ENCODE measurements at places on chromosomes 5 and 9.

DNA sequence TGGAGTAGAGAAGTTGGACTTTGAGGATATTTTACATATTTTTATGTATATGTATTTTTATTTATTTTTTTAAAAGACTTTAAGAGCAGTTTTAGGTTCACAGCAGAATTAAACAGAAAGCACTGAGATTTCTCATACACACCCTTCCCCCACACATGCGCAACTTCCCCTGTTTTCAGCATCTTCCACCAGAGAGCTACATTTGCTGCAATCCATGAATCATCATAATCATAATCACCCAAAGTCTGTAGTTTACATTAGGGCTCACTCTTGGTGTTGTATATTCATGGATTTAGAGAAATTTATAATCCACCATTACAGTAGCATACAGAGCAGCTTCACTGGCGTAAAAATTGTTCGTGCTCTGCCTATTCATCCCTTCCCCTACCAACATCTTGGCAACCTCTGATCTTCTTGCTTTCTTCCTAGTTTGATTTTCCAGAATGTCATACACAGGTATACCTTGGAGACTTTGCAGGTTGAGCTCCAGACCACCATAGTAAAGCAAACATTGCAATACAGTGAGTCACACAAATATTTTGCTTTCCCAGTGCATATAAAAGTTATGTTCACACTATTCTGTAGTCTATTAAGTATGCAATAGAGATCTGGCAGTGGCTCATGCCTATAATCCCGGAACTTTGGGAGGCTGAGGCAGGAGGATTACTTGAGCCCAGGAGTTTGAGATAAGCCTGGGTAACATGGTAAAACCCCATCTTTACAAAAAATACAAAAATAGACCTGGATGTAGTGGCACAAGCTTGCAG, 9.6 kb upstream of the CCDC171 start:
- no peak for DNase-seq

GRCh38 chr5:127634007-127634406, 14.9 kb upstream of the CTXN3 start:
- no peak for DNase-seq

DNA sequence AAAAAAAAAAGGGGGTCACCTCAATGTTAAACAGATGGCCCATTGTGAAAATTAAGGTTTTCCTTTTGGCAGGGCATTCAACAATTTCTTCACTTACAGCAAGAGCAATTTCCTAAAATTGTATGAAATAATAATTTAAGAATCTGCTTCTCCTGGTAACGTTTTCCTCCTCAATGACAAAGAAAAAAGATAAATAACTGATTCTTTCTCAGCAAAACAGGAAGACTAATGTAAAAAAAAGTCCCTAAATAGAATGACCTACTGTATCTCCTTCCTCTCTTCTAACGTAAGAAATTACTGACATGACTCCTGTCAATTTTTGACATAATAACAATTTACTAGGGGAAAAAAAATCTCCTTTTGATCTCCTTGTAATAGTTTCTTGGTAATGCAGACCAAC, 25.5 kb downstream of the ABHD17B start:
- no peak for DNase-seq

DNA sequence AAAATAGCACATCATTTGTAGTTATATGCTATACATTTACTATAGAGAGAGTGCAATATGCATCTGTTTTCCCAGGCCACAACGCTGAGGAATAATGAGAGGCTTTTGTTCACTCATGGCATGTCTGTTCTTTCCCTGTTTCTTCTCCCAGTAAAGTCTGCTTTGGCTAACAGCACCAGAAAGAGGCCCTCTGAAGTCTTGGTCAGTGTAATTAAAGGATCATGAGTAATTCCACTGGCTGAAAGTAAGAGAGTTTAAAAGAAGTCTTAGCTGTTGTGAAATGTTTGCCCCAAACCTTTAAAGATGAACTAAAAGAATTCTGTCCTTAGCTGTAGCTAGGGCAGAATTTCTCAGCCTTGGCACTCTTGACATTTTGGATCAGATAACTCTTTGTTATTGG, 228.8 kb downstream of the TLE4 start:
- DNase-seq = no peak

DNA sequence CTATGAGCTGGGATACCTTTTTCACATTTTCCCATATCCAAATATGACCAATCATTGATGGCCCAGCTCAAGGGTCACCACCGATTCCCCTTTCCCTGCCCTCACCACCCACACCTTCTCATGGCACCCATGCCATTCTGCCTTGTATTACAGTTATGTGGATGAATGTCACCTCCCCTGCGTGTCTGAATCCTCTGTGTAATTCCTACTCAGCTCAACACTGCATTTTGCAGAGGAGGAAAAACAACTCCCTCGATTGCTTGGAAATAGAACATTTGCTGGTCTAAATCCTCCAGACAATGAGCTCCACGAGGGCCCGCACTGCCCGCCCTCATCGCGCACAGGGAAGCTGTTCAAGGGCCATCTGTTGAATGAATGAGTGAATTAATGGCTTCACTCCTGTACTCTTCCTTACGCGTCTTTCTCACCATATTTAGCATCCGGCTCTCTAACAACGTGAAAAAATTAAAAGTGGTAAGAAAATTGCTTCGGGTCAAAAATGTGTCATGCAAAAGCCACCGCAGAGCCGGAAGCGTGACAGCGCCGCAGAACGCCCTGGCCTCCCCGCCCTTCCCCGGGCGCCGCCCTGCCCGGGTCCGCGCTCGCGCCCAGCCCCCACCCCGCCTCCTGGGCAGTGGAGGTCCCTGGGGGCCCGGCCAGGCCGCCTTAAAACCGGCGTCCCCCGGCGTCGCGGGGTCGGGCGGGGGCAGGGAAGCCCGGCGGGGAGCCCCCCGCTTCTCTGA, 704 bp downstream of the SUSD1 start:
- peak; percentile 72 for DNase-seq

GRCh38 chr9:33375841-33376321, 26.5 kb downstream of the AQP7 start:
- DNase-seq = no peak

- DNase-seq = no peak
Observed at GRCh38 chr5:108339220-108339619, 42.7 kb downstream of the FBXL17 start.

GRCh38 chr5:110072651-110073050, 382.9 kb downstream of the MAN2A1 start:
- no peak for DNase-seq

GRCh38 chr9:76607730-76608436, 148.9 kb downstream of the GCNT1 start:
- no peak for DNase-seq

DNA sequence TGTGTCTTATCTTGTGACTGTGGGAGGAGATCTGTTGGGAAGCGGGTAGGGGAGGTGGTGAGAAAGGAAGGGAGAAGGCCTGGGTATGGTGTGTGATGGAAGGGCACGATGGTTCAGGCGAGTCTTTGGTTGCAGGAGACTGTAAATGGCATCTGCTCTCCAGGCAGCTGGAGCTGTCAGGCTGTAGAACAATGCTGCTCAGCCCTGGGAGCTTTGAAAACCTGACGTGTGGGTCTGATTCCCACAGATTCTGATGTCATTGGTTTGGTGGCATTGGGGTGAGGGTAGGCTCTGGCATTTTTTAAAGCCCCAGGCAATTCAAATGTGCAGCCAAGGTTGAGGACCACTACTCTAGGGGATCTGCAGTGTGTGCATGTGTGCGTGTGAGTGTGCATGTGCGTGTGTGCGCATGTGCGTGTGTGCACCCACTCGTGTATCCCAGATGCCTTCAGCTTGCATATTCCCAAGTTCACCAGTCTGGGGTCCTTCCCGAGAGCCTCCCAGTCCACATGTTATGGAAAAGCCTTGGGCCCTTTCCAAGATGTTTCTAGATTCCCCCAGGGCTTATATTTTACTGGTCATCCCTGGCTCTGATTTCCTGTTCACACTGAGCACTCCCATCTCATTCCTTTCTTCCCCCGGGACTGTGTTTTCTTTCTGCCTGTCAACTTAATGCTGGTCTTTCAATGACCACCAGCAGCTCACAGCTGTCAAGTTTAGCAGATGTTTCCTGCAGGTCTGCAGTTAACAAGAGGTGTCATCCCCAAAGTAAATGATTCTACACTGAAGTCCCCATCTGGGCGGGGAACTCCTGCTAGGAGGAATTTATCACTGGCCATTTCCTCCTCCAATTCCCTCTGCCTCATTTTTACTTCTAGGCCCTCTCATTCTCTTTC, 34.0 kb downstream of the BOD1 start:
- DNase-seq = no peak

DNA sequence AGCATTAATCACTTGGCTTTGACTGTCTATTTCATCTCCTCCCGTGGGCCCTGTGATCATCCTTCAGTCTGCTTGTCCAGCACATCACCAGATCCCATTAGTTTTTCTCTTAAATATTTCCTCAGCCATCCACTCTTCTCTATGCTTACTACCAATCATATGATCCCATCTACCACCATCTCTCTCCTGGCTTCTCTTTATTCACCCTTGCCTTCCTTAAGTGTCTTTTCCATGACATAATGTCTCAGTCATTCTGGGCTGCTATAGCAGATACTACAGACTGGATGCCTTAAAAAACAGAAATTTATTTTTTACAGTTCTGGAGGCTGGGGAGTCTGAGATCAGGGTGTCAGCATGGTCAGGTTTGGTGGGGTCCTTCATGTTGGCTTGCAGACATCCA, 208.4 kb upstream of the PPP1R2B start:
- DNase-seq = no peak

DNA sequence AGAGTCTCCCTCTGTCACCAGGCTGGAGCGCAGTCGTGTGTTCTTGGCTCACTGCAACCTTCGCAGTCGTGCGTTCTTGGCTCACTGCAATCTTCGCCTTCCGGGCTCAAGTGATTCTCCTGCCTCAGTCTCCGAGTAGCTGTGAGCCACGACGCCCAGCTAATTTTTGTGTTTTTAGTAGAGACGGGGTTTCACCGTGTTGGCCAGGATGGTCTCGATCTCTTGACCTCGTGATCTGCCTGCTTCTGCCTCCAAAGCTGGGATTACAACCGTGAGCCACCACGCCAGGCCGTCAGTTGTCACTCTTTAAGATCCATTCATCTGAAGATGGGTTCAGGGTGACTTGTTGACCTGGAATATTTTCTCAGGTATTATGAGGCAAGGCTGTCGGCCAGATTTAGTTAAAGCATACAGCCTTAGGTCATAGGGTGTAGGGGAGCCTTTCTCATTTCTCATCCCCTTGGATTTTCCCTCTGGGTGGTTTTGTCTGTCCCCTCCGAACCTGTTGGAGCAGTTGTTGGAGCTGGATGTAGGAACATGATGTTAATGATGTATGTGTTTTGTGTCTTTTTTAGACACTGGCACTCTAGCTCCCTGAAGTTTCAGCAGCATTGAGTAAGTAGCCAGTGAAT, 1.6 kb downstream of the SLC22A5 start:
- peak; percentile 13 for DNase-seq

DNA sequence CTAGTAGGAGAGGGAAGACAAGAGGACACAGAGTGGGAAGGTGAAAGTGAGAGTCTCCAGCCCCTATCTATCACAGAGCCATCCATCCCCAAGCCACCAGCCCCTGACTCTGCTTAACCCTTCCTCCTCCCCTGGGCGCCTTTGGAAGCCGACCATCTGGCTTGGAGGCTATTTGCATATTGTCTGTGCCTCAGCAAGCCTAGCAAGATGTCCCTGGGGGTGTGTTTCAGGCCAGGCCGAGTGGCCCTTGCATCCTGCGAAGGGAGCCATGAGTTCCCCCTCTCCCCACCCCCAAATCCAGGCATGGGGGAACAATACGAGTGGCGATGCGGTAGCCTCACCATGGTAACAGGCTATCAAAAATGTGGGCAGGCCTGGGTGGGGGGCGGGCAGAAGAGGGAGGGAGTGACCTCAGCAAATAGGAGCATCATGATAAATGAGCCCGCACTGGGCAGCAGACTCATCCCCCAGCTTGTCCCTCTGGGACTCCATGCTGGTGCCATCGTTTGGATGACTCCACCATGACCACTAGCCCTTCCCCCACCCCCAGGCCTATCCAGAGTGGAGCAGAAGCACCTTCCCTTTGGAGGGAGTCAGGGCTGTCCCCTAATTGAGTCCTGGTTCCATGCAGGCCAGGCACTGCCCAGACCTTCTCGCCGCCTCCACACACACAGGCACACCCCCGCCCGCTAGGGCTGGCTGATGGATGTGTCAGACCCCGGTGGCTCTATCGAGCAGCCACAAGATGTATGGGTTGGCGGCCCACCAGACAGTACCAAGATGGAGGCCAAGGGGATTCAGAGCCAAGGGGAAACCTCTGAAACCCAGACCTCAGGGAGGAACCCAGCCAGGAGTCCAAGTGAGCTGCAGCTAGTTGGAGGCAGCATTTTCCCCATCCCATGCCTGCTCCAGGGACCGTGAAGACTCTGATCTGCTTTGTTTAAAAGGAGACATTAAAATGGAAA, 14.6 kb downstream of the URM1 start:
- DNase-seq = no peak

- DNase-seq = no peak
Observed at GRCh38 chr5:18023986-18024385, 389.7 kb downstream of the TAF11L14 start.

DNA sequence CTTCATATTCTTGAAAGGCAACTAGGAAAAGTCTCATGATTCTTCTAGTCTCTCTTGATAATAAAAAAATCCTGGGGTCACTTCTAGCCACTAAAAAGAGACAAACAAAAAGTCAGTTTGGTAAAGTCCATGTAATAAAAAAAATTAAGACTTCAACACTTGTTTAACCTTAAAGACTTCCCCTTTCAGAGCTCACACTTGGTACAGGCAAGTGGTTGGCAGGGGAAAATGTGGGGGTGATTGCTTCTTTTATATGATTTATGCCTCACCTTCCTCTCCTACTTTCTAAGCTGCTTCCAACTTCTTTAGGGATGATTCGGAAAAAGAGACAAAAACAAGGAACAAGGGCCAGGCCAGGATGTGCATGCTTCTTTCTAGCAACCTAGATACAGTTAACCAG, 5.1 kb upstream of the ERCC6L2 start:
- no peak for DNase-seq

GRCh38 chr5:174612686-174613085, 111.7 kb upstream of the MSX2 start:
- no peak for DNase-seq

DNA sequence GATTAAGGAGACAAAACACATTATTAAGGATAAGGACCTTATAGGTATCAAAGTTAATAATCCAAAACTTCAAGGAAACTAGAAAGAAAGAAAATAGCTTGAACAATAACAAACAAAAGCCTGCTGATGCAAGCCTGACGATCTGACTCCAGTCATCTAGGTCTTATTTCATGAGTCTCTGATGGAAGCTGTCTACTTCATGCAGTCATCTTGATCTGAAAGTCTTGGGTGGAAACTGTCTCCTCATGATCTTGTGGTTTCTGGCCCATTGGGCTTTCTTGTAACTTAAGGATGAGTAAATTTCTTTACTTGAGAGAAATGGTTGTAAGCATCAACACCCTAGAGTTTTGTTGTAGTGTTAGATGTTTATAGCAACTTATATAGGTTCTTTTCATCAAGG, 20.6 kb upstream of the PSIP1 start:
- DNase-seq = no peak

- DNase-seq = no peak
Observed at GRCh38 chr5:58199087-58199486, 260.8 kb downstream of the PLK2 start.

Measured in DMS53 (cell line).